Ascending aorta (tissue), 2 donors: ENCODE measurements at places on chromosomes 13 and 19.

DNA sequence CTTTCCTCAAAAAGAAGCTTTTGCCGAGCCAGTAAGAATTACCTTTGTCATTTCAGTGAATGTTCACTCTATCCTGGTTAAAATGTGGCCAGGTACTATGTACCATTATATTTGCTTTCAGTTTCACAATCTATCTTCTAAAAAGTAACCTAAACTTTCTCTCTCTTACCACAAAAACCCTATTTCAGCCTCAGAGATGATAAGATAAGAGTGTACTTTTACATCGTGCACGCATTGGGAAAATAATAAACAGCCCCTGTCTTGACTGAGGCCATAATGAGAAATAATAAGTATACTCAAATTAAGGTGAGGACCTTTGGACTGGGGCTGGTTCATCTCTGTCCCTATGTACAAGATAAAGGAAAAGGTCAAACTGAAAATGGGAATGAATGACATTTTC, 77.7 kb downstream of the ZNF726 start:
- no peak for DNase-seq

DNA sequence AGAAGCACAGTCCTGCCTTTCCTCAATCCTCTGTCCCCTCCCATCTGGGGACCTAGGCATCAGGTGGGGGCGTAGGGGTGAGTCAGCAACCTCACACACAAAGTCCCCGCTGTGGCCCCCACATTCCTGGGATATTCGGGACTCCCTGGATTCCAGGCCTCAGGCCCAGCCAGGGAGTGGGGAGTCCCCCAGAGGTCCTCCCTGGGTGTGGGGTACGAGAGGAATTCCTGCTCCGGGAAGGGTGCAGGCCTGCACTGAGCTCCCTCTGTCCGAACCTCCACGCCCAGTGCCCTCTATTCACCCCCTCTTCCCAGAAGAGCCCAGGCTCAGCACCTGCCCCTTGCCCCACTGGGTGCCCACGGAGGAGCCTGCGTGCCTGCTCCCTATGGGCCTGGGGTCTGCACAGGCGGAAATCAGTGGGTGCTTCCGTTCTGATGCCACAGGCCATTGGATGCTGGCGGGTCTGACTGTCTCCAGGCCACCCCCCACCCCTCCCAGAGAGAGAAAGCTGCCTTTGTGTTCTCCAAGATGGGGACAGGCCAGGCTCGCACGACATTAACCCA, 3.4 kb downstream of the CADM4 start:
- DNase-seq: no peak

GRCh38 chr19:10424011-10424637, 3.8 kb downstream of the PDE4A start:
- peak; percentile 84 for DNase-seq

DNA sequence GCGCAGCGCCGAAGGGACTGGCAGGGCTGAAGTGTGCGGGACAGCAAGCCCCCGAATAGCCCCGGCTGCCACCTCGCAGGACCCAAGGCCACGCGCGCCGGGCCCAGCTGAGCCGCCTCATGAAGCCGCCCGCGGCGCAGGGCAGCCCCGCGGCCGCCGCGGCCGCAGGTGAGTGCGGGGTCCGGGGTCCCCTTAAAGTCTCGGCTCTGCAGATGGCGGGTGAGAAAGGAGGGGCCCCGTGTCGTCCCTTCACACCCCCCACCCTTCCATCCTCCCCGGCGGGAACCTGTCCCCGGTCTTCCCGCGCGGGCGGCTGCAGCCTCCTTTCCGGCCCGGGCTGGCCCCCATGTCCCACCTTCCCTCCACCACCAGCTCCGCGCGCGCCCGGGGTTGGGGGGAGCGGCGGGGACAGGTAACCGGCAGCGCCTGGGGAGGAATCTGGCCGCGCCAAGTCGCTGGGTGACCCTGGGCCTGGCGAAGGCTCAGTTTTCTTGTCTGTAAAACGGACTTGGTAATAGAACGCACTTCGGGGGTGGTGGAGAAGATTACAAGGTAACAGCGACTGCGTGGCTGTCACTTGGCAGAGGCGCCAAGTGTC, 338 bp downstream of the RGCC start:
- DNase-seq: no peak

DNA sequence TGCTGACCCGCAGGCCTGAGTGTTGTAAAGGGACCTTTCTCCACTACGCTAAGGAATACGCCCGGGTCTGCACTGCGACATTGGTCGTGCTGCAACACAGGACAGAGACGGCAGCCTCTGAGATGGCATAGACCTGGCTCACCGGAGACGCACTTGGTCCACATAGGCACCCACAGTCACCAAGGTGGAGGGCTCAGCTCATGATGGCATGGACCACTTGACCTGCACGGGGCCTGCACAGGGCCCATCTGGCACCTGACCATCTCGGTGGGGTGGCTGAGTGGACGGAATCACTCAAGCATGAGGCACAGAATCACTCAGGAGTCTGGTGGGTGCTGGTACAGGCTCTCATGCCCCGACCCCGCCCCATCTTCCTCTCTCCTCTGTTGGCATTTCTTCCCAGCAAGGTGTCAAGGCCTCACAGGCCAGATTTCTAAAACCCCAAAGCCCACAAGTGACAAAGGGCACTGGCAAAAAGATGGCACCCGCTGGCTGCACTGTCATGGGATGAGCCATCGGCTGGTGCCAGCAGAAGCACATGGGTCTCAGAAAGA, 45.9 kb downstream of the TSHZ3 start:
- DNase-seq: no peak

GRCh38 chr19:9828551-9829063, 889 bp downstream of the UBL5 start:
- no peak for DNase-seq

- DNase-seq: no peak
Observed at GRCh38 chr13:100129605-100130004, 40.7 kb downstream of the PCCA start.

GRCh38 chr13:69720278-69720983, 387.2 kb upstream of the ATXN8OS start:
- DNase-seq: no peak

DNA sequence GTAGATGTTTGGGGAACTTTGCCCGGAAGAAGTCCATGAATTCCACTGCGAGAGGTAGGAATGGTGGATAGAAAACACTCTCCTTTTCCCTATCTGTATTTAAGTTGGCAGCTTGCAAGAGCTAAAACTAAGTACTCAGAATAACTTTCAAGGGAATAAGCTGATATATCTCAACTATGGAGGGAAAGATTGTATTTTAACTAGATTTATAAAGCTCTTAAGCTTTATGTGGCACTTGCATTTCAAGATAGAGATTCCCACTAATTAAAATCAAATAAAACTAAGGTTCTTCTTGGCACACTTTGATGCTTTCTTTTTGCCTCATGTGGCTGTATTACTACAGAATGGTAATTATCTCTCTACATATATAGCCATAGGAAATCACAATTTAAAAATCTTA, 149.7 kb upstream of the STARD13 start:
- DNase-seq: no peak

- no peak for DNase-seq
Observed at GRCh38 chr13:20997301-20998161, 63.9 kb downstream of the LATS2 start.

DNA sequence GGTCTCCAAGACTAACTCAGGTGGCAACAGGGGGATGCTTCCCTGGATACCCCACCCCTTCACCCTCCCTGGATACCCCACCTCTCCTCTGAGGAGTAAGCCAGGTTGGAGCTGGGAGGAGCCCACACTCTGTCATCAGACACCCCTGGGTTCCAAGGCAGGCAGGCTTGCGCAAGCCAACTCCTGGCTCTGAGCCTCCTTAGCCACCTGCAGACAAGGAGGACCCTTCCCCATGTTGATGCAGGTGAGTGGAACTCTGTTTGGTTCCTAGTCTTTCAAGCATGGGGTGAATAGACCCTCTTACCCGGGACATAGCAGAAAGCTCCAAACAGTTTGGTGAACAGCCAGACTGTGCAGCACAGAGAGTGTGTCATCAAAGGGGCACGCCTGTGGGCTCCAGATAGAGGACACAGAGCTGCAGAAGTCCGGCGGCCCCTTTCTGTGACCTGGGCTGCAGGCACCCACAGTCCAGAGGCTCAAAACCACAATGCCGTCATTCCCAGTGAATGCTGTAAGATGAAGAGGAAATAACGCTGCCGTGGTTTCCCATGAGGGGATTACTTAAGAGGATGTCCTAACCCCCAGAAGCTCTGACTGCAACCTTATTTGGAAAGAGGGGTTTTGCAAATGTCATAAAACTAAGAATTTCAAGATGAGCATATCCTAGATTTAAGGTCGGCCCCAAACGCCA, 12.1 kb upstream of the HAS1 start:
- peak; percentile 84 for DNase-seq

- no peak for DNase-seq
Observed at GRCh38 chr13:109746364-109746763, 40.0 kb downstream of the IRS2 start.

DNA sequence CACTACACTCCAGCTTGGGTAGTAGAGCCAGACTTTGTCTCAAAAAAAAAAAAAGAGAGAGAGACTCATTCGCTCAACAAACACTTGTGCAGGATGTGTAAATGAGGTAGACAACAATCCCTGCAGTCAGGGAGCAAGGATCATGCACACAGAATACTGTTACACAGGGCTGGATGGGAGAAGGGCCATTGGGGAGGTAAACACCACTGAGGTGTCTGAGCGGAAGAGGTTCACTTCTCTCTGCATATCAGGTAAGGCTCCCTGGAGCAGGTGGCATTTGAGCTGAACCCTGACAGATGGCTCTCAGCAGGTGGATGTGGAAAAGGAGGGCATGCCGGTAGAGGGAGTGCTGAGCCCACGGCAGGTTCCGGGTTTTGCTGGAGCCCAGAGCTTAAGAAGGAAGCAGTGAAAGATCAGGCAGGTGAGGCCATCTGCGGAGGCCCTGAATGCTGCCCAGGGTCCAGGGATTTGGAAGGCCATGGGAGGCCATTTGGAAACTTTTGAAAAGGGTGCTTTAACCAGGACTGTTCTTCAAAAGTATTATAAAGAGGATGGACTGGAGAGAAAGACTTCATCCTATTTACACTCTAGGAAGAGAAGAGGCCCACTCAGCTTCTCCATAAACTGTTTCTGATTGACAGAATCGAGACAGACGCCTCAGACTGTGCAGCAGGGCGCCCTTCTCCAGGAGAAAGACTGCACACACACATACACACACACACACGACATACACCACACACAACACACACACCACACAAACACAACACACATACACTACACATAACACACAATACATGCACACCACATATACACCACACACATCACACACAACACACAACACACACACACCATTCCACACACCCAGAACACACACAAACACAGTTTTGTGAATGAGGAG, 199.4 kb downstream of the USP12 start:
- no peak for DNase-seq

DNA sequence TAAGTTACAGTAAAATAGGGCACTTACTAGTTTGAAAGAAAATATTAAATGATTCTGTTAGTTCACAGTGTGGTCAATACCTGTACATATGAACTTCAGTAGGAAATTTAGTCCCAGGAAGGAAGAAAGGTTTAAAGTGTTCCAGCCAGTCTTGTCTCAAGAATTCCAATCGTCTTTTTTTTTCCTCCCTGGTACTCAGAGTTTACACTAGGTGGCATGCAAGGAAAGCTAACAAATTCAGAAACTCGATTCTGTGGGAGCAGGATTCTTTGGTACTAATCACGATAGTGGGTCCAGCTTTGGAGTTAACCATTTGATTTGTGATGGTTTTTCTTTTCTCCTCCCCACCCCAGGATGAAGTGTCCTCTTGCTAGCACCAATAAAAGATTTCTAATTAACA, 43.6 kb downstream of the POLR1D start:
- no peak for DNase-seq

DNA sequence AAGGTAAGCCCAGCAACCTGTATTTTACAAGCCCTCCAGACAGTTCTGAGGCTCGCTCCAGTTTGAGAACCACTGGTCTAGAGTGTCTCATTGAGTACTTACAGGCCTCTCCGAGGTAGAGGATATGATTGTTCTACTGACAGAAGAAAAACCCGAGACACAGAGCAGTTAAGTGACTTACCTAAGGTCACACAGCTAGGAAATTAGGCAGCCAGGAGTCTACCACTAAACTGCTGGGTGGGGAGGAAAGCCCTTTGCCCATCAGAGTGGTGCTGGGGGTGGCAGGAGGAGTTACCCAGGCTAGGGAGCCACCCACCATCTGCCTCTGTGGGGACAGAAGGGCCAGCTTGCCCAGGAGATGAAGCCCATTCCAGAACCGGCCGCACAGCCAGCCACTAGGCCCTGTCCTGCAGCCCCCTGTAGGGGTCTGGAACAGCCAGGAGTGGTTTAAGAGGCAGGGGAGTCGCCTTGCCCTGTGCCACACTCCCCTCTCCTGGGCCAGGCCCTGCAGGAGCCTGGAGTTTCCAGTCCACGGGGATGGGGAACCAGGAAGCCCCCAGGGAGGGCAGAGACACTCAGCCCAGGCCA, 703 bp downstream of the RASGRP4 start:
- DNase-seq: no peak

DNA sequence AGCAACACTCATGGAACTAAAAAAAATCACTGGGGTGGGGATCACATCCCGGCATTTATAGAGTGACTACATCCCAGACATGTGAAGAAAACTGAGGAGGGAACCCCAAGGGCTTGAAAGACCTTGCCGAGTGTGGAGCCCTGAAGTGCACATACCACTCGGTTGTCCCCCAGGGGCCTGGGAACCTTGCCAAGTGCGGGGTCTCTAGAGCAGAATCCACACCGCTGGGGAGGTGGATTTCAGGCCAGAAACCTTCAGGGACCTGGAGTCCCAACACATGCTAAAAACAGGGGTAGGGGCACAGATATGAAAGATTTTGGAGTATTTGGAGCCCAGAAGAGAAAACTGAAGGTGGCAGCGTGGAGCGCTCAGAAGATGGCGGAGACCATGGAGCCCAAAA, 35.2 kb downstream of the ERICH4 start:
- DNase-seq: no peak

DNA sequence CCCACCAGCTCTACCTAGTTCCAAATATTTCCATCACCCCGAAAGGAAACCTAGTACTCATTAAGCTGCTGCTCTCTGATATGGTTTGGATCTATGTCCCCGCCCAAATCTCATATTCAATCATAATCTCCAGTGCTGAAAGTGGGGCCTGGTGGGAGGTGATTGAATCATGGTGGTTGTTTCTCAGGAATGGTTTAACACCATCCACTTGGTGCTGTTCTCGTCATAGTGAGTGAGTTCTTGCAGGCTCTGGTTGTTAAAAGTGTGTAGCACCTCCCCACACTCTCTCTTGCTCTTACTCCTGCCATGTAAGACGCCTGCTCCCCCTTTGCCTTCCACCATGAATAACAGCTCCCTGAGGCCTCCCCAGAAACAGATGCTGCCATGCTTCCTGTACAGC, 43.4 kb upstream of the MED4 start:
- no peak for DNase-seq

DNA sequence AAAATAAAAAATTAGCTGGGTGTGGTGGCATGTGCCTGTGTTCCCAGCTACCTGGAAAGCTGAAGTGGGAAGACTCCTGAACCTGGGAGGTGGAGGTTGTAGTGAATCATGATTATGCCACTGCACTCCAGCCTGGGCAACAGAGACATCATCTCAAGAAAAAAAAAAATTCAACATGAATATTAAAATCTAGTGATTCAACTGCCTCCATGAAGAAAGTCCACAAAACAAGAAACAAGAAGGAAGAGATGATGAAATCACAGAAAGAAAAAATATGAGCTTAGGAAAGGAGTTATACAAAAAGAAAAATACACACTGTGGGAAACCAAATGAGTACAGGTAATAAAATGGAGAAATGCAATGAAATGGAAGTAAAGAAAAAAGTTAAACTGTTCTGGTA, 99.6 kb upstream of the SIAH3 start:
- no peak for DNase-seq
